ENCODE measurements at places on chromosomes 4 and X.

- DNase-seq = no peak
Measured at GRCh38 chrX:21476909-21477308, 102.7 kb downstream of the CNKSR2 start.

- no peak for DNase-seq
Measured at GRCh38 chr4:110998320-110998719, 375.4 kb upstream of the PITX2 start.

GRCh38 chr4:46219872-46220271, 96.0 kb upstream of the GABRG1 start:
- DNase-seq = no peak

GRCh38 chrX:42241421-42241820, 318.1 kb upstream of the CASK start:
- DNase-seq = no peak

GRCh38 chr4:68630371-68630770, 40.1 kb downstream of the UGT2B15 start:
- DNase-seq = no peak

GRCh38 chr4:159770401-159770800, 667.5 kb downstream of the RAPGEF2 start:
- DNase-seq = no peak

GRCh38 chr4:14262221-14262620, 634.7 kb upstream of the BOD1L1 start:
- no peak for DNase-seq

GRCh38 chrX:144732588-144732987, 514.7 kb upstream of the SPANXN1 start:
- DNase-seq = no peak

DNA sequence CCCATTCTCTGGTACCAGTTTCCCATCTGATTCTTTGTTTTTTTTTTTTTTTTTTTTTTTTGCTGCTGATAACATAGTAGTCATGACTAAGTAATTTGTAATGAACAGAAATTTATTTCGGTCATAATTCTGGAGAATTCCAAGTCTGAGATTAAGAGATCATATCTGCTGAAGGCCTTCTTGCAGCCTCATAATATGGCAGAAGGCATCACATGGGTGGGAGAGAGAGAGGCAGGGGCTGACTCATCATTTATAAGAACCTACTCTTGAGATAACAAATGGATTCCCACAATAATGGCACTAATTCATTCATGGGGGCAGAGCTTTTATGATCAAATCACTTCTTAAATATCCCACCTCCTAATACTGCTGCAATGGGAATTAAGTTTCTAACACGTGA, 1034.3 kb downstream of the STIM2 start:
- no peak for DNase-seq

DNA sequence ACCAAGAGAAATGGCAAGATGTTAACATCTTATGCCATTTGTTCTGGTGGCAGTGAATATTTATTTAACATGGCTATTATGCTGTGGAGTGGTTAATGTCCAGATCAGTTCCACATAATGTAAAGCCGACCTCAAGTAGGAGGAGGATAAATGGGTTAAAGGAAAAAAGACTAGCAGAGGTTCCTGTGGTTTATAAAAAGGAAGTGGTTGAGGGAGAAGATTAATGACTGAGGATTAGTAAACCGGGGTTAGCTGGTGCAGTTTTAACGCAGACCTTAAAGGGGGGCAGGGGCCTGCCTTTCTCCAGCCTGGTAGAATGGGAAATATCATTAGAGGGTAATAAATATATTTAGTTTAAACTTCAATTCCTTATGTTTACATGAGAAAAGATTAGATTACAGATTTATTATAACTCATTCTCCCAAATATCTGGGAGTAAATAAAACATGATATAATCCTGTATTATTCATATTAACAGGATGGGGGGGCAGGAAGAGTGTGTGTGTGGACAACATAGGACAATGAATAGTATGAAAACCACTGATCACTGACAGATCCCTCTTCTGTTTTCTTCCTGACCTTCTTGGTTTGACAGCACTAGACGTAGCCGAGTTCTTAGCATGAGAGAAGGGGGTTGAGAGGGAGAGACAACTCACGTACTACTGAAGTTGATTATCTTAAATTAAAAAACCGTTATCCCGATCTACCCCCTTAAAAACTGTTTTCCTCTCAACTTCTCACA, 124.1 kb upstream of the LIMCH1 start:
- DNase-seq = no peak

DNA sequence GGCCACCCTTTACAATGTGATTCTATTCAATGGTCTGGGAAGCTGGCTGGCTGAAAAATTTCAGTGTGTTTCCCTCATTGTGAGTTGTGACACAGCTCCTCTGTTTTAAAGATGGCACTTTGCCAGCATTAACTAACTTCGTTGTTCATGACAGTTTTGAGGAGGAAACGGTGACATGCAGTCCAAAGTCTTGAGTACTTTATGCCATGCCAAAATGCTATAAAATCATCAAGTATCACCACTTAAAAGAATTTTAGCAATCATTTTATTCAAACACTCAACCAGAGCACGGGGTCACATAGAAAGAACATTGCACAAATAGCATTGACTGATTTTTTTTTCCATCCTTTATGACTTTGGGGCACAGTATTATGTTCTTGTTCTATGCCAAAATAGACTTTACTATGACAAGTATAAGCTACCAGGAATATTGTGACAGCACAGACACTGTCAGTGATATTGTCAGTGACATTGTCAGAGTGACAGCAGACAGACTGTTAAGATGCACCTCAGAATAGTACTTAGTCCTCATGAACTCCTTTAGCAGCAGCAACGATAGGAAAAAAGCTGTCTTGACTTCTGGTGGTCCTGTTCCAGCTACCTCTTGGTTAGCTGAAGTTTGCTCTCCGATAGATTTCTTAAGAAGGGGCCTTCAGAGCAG, 46.7 kb downstream of the CXCL13 start:
- DNase-seq = no peak

Measured in cortex of kidney (tissue), 1 donor.